ENCODE measurements at places on chromosomes 2 and 18.

DNA sequence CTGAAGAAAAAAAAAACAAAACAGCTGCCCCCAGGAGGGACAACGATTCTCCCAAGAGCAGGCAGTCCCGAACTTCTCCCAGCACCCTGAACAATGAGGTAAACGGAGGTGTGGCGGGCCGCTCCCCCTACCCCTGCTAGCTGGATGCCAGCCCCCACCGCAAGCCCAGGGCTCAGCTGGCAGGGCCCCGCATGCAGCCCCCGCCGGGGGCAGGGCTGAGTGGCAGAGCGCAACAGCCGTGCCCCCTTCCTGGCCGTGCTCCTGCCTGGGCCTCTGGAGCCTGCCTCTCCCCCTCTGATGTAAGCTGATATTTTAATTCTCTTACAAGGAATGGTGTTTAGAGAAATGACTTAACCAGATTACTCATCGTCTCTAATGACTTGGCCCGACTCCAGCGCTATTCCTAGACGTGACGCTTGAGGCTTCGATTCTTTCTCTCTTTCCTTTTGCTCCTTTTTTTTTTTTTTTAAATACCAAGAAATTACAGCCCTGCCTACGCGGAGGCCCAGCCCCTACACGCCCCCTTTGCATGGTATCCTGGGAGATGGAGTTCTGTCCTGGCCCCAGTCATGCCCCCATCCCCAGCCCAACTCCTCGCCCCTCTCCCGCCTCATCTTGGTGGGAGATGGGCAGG is 4.6 kb upstream of the ARID5A start:
- DNase-seq: peak; percentile 63

DNA sequence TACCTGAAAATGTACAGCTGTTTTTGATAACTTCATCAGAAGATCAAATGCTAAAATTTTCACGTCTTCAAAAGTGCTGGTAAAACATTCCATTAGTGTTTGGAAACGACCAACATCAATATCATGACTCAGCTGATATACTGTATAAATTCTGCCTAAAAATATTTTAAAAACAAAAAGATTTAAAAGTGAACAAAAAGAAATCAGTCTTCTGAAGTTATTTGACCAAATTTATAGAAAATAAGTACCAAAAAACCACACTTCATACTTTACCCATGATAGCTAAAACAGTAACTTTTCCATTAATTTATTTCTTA is 35.6 kb downstream of the THADA start:
- no peak for DNase-seq

GRCh38 chr2:238022594-238023157 is 38.1 kb upstream of the SCLY start:
- DNase-seq: no peak

DNA sequence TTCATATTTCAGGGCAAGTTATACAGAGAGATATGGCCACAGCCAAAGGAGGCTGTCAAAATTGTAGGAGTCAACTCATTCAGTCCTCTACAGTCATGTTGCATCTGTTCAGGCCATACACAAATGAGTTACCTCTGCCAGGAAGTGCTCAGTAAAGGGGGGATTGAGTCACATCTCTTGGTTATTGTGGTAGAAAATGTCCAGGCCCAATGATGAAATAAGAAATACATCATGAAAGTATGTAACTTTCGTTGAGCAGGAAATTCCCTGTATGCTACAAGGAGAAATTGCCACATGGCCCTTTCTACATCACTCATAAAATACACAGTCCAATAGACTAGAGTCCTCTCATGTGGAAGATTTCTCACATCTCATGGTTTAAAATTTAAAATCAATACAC is 103.9 kb upstream of the COL3A1 start:
- no peak for DNase-seq

GRCh38 chr2:56372071-56372656 is 188.4 kb downstream of the CCDC85A start:
- DNase-seq: no peak

DNA sequence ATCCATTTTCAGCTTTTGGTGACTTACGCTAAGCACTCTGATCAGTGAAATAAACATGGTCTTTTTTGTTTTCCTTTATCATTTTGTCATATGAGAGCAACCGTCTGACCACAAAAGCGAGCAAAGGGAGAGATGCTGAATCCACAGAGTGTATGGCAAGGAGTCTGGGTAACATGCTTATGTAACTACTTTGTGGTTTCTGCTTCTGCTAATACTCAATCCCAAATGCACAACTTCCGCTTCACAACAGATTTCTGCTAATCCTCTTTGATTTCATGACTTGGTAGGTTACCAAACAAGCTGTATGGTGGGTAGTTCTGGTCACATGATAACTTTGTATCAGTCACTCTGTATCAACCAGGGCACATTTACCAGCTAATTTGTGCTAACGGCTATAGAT is 908.4 kb upstream of the CRIM1 start:
- no peak for DNase-seq

DNA sequence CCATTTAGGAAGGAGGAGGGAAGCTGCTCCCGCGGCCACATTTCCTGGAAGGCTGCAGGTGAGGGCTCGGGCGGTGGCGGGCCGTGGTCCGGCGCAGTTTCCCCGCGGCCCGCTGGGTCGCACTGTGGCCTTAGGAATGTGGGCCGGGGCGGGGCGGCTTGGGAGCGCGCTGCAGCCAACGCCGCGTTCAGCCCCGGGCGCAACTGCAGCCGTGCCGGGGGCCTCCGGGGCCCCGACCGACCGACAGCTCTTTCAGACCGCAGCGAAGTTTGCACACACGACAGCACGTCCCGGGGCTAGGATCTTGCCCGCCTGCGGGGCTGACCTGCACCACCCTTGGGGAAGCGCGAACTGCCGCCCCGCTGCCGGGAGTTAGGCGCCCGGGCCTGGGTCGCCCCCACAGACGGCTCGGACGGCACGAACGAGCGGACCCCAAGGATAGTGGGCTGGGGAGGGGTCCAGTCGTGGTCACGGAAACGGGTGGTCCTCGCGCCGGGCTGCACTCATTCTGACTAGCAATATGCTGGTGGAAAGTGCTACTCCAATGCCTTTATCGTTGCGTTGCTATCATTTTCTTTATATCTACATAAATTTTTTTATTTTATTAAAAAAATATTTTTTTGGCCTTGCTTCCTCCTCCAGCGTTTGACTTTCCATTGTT is 69.9 kb upstream of the DLX2 start:
- DNase-seq: peak; percentile 76

- no peak for DNase-seq
These were observed 173.5 kb downstream of the UBE2E3 start for GRCh38 chr2:181153886-181154285.

GRCh38 chr18:25423760-25424159 is 71.8 kb upstream of the ZNF521 start:
- DNase-seq: no peak

- no peak for DNase-seq
These were observed 62.0 kb downstream of the CIB4 start for GRCh38 chr2:26579025-26579722.

DNA sequence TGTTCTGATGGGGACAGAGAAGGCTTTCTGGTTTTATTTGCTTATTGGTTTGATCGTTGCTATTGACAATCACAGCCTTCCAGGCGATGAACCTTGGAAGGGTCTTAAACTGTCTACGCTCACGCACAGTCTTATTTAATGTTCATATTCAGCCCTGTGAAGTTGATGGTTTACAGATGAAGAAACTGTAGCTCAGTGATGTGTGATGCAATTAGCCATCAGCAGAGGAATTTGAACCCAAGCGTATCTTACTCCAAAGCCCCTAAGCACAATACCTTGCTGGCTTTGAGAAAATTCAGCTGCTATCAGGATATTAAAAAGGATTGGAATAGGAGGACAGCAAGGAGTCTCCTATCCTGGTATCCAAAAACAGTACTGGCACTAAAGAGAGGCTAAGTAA is 98.3 kb upstream of the STPG4 start:
- DNase-seq: no peak

GRCh38 chr2:94873362-94874276 is 2.4 kb downstream of the TEKT4 start:
- no peak for DNase-seq

- no peak for DNase-seq
These were observed 78.4 kb upstream of the MC2R start for GRCh38 chr18:13993730-13994129.

DNA sequence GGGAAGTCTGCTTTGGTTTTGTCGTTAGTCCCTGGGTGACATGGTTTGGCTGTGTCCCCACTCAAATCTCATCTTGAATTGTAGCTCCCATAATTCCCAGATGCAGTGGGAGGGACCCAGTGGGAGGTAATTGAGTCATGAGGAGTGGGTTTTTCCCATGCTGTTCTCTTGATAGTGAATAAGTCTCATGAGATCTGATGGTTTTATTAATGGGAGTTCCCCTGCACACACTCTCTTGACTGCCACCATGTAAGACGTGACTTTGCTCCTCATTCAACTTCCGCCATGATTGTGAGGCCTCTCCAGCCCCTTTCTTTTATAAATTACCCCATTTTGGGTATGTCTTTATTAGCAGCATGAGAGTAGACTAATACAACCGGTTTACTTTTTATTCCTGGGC is 405.8 kb upstream of the ID2 start:
- DNase-seq: no peak

- DNase-seq: no peak
These were observed 18.3 kb downstream of the PSME4 start for GRCh38 chr2:53952519-53952918.

DNA sequence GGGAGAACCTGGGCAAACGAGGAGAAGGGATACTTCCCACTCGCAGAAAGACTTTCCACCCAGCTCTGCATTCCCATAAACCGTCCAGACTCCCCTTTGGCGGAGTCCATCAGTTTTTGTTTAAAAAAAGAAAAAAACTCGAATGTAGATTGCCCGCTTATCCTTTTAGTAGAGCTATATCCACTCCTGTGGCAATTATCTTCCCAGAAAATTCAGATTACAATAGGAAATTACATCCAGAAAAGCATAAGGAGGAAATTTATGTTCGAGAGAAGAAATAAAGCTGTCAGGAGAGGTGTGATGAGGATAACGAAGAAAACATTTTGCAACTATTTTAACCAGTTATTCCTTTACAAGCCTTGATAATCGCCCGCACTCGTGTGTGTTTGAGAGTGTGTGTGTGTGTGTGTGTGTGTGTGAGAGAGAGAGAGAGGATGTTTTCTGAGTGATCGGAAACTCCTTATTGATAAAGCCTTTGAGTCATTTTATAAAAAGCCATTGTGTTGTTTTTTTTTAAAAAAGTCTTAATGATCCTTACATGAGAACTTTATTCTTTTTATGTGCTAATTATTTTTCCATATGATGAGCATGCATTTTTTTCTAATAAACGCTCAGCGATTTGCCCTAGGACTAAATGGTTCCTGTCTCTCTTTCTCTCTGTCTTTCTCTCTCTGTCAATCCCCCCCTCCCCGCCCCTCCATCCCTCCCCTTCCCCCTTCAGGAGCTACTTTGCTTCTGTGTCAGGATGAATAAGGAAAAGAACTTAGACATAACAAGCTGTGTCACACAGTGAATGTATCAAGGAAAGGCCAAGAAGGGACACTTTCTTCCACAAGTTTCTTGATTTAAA is 1.1 kb upstream of the PPP3R1 start:
- DNase-seq: no peak

DNA sequence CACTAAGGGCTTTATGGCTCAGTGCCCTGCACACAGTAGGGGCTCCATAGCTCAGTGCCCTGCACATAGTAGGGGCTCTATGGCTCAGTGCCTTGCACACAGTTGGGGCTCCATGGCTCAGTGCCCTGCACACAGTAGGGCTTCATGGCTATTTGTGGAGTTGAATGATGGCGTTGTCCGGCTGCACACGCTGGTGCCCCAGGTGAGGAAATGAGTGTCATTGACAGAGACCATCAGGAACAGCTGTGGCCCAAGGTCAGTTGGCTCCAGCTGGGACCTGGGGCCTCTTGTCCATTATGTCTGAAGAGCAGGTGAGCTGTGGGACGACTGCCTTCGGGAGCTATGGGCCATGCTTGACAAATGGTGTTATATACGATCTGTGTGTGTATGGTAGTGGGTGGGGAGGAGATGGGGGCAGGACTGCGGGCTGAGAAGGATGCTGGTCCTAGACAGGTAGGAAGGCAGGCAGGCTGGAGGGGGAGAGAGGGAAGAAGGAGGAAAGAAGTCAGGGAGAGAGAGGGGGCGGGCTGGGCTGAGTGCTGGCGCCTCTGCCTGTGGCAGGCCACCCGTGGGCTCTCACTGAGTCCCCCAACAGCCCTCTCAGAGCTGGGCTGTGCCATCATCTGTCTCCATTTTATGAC is 130.6 kb downstream of the CLIP4 start:
- DNase-seq: no peak

DNA sequence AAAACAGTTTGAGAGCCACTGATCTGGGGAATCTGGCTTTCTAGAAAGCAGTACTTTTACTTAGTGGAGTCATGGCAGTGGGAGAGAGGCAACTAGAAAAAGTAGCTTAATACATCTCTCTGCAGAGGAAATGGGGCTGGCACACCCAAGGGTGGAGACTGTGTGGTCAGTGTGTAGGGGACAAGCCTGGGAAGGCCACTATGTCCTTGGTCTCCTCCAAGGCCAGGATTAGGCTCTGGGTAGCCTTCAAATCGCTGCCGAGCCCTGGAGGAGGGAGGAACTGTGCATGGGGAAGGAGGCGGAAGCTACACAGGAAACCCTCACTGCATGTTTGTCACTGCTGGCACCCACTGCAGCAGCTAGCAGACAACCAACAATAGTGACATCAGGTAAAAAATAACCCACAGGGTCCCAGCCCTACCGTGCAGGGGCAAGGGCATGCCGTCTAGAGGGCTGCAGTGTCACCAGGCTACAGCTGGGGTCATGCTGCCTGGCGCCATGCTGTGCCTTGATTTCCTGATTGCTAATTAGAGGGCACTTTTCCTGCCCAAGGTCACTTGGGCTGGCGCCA is 34.8 kb downstream of the LBH start:
- DNase-seq: no peak

- DNase-seq: no peak
These were observed 61.3 kb downstream of the MGAT4A start for GRCh38 chr2:98669675-98670074.

DNA sequence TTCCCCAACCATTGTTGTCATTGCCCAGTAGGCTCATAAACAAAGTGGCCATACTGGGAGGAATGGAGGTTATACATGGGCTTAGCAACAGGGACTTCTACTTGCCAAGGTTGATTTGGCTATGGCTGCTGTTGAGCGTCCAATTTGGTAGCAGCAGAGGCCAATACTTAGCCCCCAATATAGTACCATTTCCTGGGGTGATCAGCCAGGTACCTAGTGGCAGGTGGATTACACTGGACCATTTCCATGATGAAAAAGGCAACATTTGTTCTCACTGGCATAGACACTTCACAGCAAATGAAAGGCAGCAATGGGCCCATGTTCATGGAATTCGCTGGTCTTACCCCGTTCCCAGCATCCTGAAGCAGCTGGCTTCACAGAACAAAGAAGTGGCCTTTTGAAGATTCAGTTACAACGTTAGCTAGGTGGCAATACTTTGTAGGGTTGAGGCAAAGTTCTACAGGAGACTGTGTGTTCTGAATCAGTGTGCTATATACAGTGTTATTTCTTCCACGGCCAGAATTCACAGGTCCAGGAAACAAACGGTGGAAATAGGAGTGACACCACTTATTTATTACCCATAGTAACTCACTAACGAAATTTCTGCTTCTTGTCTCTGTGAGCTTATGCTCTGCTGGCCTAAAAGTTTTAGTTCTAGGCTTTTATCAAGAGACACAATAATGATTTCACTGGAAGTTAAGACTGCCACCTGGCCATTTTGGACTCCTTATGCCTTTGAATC is 37.5 kb downstream of the FBXO11 start:
- DNase-seq: no peak

Data from NCI-H345 (cell line).